ENCODE measurements at places on chromosomes 12 and 14.

DNA sequence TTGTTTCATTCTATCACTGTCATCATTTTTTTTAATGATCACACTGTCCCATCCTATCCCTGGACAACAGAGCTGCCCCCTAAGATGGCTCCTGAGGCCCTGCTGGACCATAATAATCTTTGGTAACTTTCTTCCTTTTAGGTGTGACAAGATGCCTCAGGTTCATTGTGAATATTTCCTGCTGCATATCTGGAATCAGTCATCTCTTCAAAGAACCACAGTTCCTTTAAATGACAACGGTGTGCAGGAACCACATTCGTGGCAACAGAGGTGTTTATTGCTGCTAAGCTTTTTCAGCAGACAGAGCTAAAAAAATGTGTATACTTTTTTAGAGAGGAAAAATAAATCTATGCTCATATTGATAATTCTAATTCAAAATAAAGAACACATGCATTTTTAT lies 312.9 kb downstream of the MED13L start:
- DNase-seq, result no peak

DNA sequence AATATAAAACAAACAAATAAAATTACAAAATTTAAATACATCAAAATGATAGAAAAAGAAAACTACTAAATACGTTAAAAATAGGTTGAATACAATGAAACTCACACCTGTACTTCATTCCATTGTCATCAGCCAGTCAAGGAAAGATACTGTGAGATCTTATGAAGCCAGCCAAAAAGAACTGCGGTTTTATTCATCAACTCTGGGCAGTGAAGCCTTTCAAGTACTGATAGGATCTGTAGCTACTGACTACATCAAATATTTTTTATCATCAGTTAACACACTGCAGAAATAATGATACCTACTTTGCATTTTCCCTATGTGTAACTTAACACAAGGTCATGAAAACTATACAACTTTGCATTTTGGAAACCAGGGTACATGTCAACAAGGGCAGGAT lies 46.3 kb upstream of the FAR2 start:
- DNase-seq, result no peak

GRCh38 chr12:98355322-98355721 lies 160.1 kb upstream of the TMPO start:
- DNase-seq, result no peak

DNA sequence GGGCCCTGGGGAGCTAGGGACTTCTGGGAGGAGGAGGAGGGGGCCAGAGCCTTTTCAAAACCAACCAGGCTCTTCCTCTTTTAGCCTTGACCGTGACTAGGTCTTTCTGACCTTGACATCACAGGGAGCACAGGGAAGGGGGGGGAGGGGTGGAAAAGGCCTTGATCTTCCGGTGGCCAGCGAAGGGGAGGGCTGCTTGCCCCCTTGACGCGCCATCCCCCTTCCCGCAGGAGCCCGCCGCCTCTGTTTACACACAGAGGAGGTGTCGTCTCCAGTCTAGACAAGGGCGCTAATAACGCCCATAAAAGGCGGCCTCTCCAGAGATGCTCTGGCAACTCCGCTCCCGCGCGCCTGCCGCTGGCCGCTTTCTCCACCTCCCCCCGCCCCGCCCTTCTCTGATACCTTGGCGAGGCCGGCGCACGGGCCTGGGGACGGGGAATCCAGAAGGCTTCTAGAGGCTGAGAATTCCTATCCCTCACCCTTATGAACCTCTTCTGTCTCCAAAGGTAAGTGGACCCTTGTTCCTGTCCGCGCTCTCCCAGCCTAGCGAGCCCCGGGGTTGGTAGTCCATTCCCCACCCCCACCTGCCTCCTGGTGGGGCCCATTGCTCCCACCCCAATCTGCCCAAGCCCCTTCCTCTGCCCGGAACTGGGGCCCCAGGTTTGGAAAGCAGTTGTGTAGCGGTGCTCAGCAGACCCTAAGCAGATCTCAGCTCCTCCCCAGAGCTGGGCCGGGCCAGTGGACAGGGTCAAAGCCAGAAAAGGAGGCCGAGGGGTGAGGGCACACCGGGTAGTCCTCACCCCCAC lies 4.9 kb upstream of the HOXC12 start:
- DNase-seq, result no peak

- DNase-seq, result no peak
Observed at GRCh38 chr12:85504164-85504563, 224.1 kb downstream of the ALX1 start.

GRCh38 chr12:31984806-31985591 lies 25.8 kb downstream of the RESF1 start:
- no peak for DNase-seq

- DNase-seq, result no peak
Observed at GRCh38 chr12:19896041-19896440, 456.7 kb downstream of the AEBP2 start.

DNA sequence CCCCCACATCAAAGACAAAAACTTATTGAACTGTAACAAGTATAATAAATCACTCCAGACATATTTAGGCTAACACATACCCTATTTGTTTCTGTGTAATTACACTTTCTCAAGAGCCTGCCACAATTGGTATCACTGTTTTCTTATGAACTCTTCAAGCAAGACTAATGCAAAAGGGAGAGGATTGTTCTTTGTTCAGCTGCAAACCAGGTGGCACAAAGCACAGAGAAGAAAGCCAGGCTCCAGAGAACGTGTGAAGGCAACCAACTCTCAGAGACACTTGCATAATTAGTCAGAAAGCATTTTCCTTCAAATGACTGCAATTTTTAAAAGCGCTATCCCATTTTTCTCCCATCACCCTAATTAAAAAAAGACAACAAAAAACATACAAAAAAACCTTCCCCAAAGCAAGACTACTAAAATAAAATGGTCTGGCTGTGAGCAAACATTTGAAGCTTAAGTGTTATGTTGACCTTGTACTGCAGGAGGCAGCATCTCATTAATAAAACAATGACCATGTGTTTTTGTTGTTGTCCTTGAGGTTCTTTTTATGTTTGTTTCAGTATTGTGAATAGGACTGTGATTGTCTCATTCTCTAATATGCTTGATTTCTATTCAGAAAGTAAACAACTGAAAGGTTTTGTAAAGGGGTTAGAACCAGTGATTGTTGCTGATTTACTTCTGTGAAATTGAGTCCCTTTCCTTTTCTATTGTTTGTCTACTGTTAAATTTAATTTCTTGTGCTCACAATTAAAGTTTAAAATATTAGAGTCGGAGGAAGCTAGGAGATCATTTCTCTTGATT lies 452.7 kb upstream of the PDE3A start:
- no peak for DNase-seq

DNA sequence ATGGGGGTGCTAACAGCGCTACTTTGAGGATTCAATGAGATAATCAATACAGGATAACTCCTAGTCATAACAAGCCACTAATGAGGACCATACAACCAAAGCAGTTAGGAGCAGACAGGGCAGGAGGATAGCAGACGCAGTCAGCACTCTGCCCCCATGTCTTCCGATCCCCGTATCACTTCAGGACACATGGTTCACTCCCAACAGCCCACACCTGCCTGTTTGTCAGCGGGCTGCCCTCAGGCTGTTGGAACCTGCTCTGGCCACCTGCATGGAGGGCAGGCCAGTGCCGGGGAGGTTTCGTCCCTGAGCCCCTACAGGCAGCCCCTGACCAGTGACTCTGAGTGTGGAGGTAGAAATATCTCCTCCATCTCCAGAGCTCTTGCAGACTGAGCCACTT lies 37.1 kb upstream of the LTBP2 start:
- DNase-seq, result no peak

GRCh38 chr14:75871181-75871880 lies 110.5 kb downstream of the TGFB3 start:
- no peak for DNase-seq

- no peak for DNase-seq
Observed at GRCh38 chr12:53042607-53043454, 7.0 kb upstream of the TNS2 start.

DNA sequence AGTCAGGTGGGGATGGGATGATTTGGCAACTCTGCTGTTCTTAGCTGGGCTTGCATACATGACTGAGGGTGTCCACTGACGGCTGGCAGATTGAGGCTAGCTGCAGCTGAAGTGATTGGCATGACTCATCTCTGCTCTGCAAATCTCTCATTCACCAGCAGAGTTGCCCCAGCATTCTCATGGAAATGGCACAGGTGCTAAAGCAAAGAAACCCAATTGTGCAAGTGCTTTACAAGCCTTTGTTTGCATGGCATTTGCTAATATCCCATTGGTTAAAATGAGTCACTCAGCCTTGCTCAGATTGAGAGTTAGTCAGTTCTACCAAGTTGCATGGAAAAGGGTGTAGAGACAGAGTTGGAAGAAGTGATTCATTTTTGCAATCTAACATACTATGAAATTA lies 389.7 kb upstream of the FAR2 start:
- no peak for DNase-seq

DNA sequence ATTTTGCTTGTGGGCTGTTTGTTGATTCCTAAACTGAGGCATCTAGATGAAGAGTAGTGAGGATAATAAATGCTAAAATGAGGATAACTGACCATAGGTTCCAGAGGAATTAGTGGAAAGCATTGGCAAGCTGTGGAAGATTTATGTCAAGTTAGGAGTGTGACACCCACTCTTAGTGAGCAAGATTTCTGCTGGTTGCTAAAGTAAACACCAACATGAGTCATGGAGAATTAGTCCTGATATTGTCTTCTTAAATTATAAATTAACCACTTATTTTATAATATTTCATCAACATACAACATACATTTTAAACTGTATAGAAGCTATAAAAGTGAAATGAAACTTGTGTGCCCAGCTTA lies 328.2 kb downstream of the RPL10L start:
- DNase-seq, result no peak

DNA sequence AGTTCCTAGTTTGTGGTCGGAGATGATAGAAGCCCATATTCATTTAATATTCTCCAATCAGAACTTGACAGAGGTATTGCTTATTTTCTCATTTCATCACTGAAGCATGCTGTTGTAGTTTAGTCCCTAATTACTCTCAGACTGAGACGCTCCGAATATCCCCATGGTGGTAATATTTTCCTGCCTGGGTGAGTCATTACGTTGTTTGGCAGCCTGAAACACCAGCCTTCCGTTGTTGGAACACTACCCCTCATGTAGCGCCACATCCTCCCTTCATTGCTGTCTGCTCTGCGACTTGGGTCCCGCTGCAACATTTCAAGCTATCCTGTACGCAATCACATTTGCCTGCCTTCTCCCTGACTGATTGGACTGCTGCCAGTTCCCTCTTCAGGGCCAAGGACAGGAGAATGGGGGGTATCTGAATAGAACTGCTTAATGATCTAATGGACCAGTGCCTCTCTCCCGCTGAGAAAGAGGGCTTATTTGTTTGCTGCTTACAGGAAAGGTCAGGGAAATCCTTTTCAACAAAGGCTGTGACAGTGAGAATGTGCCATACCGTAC lies 369.1 kb downstream of the NPAS3 start:
- no peak for DNase-seq

GRCh38 chr12:113860059-113860820 lies 105.9 kb downstream of the RBM19 start:
- no peak for DNase-seq

- DNase-seq, result no peak
Observed at GRCh38 chr12:41835556-41835955, 309.1 kb downstream of the GXYLT1 start.

GRCh38 chr12:11795192-11795912 lies 145.9 kb downstream of the ETV6 start:
- no peak for DNase-seq

DNA sequence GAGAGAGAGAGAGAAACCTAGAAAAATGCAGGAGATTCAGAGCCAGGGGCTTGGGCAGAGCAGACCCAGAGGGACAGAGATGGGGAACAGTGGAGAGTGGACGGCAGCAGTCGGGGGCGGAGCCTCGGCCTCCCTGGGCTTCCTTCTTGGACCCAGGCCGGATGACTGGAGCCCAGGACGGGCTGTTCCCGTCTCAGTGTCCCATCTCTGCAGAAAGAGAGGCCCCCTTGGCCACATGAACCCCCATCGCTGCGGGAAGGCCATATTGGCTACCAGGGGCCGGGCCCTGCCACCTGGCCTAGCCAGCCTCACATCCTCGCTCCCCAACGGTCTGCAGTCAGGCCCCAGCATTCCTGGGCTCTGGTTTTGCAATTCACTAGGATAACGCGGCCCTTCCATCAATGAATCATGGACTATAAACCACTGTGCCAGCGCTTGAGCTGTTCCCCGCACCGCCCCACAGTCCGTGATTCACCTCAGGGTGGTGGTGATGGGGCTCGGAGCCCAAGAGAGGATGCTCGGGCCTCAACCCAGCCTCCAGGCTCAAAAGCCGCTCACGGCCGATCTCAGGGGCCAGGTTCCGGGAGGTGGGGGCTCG lies 116.5 kb downstream of the RFLNA start:
- peak; percentile 94 for DNase-seq

- DNase-seq, result no peak
Observed at GRCh38 chr12:50302686-50303085, 19.4 kb upstream of the LIMA1 start.

GRCh38 chr14:66443785-66444184 lies 42.4 kb upstream of the CCDC196 start:
- no peak for DNase-seq

GRCh38 chr14:75640876-75641275 lies 19.8 kb downstream of the ERG28 start:
- no peak for DNase-seq

GRCh38 chr12:113611652-113612051 lies 140.0 kb upstream of the LHX5 start:
- no peak for DNase-seq

DNA sequence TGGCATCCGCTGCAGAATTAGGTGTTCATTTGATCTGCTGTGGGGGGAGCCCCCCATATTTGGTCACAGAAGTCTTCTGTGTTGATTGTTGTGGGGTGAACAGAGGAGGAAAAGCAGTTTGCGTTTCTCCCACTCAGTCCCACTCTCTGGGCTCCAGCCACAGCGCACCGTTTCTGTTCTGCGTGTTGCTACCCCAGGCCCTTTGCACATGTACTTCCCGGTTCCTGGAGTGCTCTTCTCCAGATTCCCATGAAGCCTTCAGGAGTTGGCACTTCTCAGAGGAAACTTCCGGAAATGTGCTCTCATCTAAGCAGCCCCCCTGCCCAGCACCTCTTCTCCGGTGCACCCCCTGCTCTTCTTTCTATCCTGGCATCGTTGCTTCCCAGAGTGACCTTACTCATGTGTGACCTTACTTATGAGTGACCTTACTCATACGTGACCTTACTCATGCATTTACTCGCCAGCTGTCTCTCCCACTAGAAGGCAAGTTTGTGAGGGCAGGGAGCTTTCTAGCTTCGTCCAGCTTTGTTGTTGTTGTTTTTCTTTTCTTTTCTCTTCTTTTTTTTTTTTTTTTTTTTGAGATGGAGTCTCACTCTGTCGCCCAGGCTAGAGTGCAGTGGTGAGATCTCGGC lies 93.7 kb downstream of the SCARB1 start:
- DNase-seq, result no peak

Measured in RWPE2 (cell line).